H1 (cell line): ENCODE measurements at places on chromosomes 1 and 21. TPM values are rescaled to one million over a fixed set of nuclear protein-coding genes. Genes with fewer than 3 reads are reported as not detected.

DNA sequence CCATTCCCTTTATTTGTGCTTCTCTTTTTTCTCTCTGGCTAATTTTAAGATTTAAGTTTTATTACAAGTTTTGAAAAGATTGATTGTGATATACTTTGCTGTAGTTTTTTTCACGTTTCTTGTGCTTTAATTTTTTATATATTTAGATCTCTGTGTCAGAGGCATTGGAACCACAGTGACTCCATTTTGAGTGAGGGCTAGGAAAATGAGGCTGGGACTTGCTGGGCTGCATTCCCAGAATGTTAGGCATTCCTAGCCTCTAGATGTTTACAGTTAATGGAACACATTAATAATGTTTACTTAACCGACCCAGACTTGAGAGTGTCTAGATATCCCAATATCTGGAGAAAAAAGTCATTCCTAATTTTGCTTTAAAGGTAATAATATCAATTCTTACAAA lies 939.4 kb downstream of the BRINP3 start:
- DNase-seq, result no peak

GRCh38 chr1:113745425-113745824 lies 13.9 kb downstream of the PHTF1 start:
- no peak for DNase-seq

DNA sequence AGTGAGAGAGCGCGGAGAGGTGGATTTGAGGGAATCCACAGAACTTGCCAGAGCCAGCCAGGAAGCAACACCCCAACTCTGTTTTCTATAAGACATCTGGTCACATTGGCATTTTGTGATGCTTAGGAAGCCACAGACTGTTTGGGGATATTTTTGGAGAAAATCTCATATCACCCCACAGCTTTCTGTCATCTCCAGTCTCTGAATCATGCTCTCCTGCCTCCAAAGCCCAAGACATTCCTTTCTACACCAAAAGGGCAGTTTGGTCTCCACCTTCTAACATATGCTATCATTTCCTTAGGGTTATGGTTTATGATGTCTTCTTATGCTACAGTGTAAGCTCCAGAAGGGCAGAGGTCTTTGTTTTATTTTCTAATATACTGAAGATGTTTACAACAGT lies 14.4 kb upstream of the BCL10 start:
- no peak for DNase-seq

DNA sequence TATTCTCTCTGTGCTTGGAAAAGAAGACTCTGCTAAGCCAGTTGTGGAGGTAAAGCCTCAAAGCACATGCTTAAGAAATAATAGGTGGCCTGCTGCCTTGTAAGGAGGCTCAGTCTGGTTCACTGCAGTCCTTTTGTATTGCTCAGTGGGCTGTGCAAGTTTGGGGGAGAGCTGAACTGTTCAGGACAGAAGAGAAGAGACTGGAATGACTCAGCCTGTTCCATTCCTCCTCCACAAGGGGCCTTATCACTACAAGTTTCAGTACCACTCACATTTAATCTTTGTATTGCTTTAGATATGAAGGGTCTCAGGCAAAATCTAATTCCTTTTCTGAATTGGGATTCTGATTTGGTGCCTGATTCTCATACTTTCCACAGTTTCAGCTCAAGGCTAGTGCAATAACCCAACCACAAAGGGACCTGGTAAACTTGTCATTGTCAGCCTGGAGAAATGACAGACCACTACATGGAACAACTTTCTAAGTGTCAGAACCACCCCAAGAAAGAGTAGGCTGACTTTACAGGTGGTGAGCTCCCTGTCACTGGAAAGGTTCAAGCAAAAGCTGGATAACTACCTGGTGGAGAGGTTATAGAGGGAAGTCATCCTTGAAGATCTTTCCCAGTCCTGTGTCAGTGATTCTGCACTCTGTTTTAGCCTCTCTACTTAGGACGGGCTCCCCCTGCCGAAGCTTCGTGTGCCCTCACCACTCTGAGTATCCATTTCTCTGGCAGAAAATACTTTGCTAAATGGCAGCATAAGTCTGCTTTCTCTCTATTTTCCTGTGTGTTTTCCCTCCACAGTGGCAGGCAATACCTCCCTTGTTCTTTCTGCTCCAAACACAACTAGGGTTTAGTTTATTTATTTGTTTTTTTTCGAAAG lies 162.9 kb upstream of the GJB5 start:
- DNase-seq, result no peak

- DNase-seq, result no peak
These were observed 20.9 kb downstream of the DPH5 start for GRCh38 chr1:101004670-101005069.

DNA sequence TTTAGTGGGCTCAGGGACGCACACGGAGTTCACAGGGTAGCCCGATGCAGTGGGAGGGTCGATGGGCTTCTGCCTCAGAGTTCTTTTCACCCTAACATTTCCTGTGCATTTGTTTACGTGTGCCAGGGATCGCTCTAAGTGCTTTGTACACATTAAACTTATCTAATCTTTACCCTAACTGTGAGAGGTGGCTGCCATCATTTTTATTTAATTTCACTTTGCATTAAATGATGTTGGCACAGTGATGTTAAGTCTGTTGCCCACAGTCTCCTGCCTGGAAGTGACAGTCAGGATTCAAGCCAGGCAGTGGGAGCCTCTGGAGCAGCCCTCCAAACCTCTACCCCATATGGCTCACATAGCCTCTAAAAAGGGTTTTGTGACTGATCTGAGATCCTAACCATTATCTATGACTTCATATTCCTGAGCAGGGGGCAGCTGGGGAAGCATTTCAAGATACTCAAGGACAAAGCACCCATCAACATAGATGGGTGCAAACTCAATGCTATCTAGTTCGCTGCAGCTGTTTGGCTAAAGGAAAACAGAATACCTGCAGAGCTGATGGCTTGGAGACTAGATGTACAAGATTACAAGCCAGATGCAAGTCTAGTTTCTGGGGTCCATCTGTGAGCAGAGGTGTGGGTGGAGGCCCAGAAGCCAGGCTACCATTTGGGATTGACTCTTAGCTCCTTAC lies 303.8 kb downstream of the DISC1 start:
- DNase-seq, result no peak

DNA sequence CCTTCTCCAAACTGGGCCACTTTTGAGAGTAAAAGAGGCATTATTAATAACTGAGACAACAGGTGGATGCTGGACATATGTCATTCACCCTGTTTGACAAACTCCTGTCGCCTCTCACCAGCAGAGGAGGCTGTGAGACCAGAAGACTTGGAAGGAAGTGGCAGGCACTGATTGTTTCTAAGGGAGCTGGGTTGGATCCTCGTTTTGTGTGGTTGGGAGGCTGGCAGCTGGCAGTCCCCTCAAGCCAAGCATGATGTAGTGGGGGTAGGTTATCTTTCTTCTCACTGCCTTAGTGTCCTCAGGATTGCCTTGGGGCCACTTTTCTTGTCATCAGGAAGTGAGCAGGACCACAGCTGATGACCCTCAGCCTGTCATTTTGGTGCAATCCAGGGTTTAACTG lies 86.5 kb upstream of the KCNJ15 start:
- DNase-seq, result peak; percentile 53

DNA sequence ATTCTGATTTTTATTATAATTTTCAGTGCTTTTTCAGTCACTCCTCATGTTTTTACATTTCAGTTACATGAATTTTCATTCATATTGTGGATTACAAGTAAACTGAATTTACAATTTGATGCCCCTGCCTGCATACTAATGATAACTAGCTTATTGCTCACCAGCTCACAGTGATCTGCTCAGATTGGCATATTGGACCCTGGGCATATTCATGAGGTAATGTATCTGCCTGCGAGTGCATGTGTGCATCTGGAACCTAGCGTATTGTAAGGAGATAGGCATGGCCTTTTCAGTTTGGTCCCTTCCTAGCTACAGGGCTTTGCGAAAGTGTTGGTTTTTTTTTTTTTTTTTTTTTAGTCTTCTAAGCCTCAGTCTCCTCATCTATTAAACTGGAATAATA lies 213.7 kb downstream of the SDCCAG8 start:
- DNase-seq, result no peak

- DNase-seq, result no peak
These were observed 275.4 kb upstream of the USP24 start for GRCh38 chr1:55490547-55490946.

GRCh38 chr1:205582046-205582445 lies 49.8 kb downstream of the ELK4 start:
- no peak for DNase-seq

DNA sequence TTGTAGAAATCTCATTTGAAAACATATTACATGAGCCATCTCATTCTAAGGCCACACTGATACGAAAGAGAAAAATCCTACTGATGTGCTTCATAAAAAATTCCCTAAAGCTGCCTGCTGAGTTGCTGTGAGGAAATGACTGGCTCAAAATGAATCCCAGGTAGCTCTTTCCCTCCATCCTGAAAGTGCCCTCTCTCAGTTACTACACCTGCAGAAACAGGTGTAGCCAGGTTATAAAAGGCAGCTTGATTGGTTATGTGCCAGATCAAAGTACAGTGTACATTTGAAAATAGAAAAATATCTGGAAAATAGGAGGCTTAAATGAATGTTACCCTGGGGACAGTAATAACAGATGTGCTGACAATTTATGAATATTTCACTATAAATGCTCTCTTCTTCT lies 833.4 kb upstream of the ADGRL4 start:
- DNase-seq, result no peak

- DNase-seq, result peak; percentile 69
These were observed at the start of gene CDK18 for GRCh38 chr1:205504311-205505075. TSS of gene CDK18 (plus strand) at chr1:205504669. CDS start at chr1:205523168, 18,499 bp downstream.

- DNase-seq, result no peak
These were observed 14.5 kb downstream of the NPHP4 start for GRCh38 chr1:5977494-5978444.

DNA sequence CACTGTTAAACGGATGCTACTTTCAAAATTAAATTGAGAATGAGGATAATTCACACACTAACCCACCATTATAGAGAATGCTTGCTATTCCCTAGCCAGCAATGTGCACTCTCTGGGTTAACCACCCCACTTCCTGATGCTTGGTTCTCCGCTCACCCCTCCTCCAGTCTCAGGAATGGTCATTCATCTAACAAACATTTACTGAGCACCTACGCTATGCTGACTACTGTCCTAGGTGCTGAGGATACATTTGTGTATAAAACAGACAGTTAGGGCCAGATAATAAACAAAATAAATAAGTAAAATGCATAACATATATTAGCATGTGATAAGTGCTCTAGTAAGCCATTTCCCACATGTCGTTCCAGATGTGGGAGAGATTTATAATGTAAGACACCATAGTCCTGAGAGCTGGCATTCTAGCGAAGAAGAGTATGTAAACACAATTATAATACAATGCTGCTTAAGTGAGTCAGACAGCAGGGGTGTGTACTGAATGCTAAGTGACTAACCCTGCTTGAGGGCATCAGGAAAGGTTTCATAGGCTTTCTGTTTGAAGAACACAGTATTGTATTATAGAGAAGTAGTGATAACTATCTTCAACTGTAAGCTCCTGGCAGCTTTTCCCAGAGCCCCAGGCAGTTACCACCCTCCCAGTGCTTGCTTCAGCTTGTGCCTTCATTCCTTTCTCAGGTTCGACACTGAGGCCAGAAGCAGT lies 126.7 kb upstream of the CACHD1 start:
- DNase-seq, result no peak

GRCh38 chr1:84225646-84226045 lies 75.9 kb upstream of the SAMD13 start:
- DNase-seq, result no peak

DNA sequence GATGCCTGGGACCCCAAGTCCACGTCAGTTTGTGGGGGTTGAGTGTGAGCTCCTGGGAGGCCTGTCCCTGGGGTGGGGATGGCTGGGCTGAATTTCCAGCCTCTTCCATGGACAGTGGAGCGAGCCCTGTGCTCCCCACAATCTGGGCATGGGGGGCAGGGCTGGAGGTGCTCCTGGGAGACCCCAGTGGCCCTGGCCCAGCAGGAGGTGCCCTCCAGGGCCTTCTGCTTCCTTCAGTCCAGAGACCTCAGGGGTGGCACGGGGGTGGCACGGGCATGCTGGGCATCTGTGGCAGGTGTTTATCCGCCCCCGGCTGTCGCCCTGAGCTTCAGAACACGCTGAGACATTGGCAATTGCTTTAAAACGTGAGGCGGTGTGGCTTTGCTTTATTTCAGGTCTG lies 40.9 kb downstream of the MORN1 start:
- DNase-seq, result no peak

GRCh38 chr1:99004861-99005442 lies at the start of gene PLPPR5:
TSS of gene PLPPR5 (minus strand) at chr1:99004861. CDS start at chr1:99004671, 190 bp downstream.
- peak; percentile 75 for DNase-seq

DNA sequence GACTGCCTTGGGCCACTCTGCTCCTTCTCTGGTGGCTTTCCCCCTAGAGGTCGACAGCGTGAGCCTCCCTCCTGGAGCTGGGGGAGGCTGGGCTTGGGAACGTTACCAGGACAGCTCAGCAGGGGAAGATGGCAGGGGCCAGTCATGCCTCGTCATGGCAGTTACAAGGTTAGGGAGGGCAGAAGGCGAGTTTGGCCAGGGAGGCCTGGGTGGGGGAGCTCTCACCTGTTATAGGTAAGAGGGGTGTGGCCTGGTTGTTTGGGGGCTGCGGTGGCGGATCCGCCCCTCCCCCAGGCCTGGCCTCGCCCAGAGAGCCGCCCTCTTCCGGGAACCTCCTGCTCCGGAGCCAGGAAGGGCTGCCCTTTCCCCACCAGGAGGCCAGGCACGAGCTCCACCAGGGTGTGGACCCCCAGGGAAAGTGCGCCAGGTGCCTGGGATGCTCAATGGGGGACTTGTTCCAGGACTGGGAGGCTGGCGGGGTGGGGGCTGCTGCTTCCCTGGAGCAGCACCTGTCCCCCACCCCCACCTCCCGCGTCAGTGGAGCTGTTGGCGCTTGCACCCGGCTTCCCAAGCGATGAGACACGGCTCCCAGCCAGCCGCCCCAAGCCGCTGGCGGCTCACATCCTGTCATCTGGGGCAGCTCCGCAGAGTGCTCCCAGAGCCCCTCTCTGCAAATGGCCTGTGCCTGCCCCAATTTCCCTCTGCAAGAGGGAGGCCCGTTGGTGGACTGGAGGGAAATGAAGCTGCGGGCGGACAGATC lies 23.6 kb upstream of the PKP1 start:
- DNase-seq, result peak; percentile 86

DNA sequence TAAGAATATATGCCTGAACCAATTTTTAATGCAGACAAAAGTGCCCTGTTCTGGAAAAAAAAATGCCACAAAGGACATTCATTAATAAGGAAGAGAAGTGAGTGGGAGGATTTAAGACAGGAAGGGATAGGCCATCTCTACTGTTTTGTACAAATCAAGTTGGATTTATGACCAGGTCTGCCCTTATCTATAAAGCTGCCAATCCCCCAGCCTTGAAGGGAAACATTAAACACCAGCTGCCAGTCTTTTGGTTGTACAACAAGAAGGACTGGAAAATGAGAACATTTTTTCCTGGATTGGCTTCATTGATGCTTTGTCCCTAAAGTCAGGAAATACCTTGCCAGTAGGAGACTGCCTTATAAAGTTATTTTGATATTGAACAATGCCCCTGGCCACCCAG lies 444.0 kb downstream of the NPHP4 start:
- DNase-seq, result no peak

DNA sequence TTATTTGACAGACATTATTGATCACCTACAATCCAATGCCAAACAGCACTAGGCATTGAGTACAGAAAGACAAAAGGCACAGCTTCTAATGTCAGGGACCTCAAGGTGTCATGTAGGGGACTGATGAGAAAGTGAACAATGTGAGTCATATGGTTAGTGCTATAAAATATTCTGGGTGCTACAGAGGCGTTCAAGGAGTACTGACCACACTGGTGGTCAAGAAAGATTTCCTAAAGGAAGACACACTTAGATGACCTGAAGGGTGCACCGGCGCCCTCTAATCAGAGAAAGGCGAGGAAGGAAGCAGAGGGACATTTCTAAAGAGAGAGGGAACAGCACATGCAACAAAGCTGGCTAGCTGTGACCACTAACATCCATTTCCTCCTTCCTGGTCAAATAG lies 64.9 kb upstream of the F3 start:
- no peak for DNase-seq

ACADM gene
- 10.3 and 14.3 TPM in 2 replicates for polyA plus RNA-seq

LCE2B gene
- not detected in 2 replicates for polyA plus RNA-seq

KRTCAP2 gene
- 317 and 419 TPM in 2 replicates for polyA plus RNA-seq

UBE4B gene
- 24.5 and 34.0 TPM in 2 replicates for polyA plus RNA-seq
